ENCODE measurements at places on chromosomes 4 and X.

- no peak for DNase-seq
Observed at GRCh38 chr4:70925899-70926635, 23.9 kb downstream of the MOB1B start.

GRCh38 chrX:82703551-82703950 lies 804.5 kb upstream of the POU3F4 start:
- no peak for DNase-seq

DNA sequence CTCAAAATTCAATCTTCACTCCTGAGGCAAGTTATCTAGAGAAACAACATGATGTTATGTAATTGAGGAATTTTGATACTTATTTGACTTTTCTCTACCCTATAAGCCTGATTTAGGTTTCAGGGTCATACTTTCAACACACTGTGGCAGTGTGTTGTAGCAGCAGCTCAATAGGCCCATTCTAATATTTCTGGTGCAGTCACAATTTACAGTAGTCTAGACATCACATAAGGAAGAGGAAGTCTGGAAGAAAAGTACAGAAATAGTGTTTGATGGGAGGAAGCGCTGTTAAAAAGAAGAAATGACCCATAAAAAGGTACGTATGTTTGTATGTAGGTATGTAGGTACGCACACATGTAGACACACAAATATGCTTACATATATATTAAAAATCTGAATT lies 194.3 kb downstream of the ARHGAP24 start:
- no peak for DNase-seq

- DNase-seq = no peak
Observed at GRCh38 chrX:4253092-4253491, 539.6 kb upstream of the PRKX start.

GRCh38 chr4:6242271-6243029 lies 27.2 kb upstream of the WFS1 start:
- no peak for DNase-seq

GRCh38 chrX:140447150-140447549 lies 57.7 kb downstream of the SOX3 start:
- DNase-seq = no peak

GRCh38 chrX:48523682-48524081 lies 2.1 kb downstream of the EBP start:
- DNase-seq = no peak

GRCh38 chrX:42754115-42754514 lies 23.8 kb downstream of the PPP1R2C start:
- no peak for DNase-seq

DNA sequence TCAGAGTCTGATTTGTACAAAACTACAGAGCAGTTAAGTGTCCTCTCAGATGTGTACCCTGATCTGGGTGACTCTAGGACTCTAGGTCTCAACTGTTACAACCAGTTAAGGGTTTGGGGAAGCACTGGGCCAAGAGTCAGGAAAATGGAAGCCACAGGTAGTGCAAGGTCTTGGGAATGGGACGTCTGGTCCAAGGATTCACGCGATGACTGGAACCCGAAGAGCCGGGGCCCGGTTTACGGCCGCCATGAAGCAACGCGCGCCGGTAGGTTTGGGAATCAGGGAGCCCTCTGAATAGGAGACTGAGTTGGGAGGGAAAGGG lies 321 bp upstream of the HPRT1 start:
- DNase-seq = no peak

DNA sequence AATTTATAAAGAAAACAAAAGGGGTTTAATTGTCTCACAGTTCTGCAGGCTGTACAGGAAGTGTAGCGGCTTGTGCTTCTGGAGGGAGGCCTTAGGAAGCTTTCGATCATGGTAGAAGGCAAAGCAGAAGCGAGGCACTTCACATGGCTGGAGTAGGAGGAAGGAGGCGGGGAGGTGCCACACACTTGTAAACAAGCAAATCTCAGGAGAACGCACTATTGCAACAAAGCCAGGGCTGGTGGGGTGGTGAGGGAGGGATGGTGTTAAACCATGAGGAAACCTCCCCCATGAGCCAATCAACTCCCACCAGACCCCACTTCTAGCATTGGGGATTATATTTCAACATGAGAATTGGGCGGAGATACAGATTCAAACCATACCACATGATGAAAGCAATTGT lies 1116.3 kb downstream of the FAT4 start:
- no peak for DNase-seq

DNA sequence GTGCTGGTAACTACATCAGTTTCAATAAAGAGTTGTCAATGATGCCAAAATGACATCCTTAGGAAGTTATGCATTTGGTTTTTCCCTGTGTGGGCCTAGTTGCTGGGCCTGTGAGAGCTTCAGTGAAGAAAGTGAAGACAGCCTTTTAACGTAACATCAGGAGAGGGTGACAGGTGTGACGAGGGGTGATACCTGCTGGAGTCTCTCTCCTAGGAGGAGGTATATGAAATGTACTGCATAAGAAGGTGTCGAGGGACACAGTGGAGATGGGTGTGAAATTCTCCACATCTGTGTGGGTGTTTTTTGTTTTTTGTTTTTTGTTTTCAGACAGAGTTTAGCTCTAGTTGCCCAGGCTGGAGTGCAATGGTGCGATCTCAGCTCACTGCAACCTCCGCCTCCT lies 49.2 kb downstream of the EVC start:
- DNase-seq = no peak

DNA sequence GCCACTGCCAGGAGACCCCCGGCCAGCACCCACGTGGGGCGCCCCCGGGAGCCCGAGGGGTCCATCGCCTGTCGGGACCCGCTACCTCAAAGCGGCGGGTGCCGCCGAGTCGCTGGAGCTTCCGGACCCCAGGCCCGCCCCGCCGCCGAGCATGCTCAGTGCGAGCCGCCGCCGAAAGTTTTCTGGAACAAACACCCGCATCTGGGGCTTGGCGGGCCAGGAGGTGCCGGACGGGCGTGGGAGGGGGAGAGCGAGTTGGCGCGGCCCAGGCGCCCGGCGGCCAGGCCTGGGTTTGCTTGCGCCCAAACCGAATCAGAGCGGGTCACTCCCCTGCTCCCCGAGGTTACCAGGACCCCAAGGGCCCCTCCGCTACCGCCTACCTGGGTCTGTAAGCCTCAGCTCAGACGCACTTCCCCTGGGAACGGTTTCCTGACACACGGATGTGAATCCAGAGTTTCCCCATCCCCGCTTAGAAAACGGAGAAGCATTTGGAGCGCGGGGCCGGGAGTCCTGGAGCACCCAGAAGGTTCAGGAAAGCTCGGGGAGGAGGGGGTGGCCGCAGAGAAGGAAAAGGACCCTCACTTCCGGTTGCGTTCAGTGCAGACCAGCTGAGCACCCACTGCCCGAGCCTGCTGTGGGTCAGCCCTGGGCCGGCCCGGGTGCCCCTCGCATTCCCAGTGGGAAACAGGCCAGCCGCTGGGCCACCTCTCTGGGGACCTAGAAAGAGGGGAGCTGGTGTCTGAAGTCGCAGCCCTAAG lies at the start of gene EVC2:
EVC2 (minus strand) TSS at position 111 of the 758 bp plus-strand sequence; CDS start at position 65, 46 bp downstream.
- DNase-seq = no peak

- no peak for DNase-seq
Observed at GRCh38 chrX:48667509-48667908, 16.1 kb upstream of the WAS start.

GRCh38 chr4:42638321-42638720 lies 18.6 kb downstream of the ATP8A1 start:
- no peak for DNase-seq

DNA sequence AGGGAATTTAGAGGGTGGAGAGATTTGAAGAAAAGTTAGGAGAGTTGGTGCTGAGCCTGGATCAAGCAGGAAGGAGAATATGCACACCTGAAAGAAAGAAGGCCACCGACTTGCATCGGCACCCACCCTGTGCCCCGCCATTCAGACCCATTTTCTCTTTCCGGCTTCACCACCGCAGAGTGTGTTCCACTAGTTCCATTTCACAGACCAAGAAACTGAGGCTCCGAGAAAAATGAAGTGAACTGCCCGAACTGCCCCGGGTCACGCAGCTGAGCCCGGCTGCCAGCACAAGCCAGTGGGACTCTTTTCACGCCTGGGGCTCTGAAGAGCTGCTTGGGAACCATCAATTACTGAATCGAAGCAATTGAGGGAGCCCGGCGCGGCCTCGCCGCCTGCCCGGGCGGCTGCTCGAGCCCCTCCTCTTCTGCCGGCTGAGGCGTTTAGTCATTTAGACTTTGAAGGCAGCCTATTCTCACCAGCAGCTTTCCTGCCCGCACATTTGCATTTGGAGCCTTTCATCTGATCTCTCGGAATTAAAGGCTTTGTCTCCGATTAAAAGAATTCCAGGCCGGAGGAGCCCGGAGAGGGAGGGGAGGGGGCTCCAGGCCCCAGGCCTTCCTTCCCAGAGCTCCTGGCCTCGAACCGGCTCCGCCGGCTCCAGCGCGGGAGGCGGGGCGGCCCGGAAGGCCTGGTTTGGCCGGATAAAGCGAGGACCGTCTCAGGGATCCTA lies 140.2 kb upstream of the PJA1 start:
- DNase-seq = no peak

DNA sequence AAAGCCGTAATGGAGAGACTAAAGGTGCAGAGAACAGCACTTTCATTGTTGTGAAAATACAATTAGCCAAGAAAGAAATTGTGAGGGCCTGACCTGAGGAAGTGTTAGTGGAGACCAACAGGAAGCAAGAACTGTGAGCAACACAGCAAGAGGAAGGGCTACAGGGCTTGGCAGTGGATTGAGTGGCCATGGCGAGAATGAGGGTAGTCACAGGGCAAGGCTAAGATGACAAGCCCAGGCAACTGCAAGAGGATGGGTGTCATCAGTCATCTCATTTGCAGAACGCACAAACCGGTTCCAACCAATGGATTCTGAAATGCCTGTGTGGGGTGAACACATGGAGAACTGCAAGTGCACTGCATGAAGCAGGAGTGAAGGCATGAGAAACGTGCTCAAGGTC lies 3.6 kb downstream of the SLC10A6 start:
- DNase-seq = no peak

- no peak for DNase-seq
Observed at GRCh38 chrX:72340041-72340440, 34.3 kb upstream of the CITED1 start.

DNA sequence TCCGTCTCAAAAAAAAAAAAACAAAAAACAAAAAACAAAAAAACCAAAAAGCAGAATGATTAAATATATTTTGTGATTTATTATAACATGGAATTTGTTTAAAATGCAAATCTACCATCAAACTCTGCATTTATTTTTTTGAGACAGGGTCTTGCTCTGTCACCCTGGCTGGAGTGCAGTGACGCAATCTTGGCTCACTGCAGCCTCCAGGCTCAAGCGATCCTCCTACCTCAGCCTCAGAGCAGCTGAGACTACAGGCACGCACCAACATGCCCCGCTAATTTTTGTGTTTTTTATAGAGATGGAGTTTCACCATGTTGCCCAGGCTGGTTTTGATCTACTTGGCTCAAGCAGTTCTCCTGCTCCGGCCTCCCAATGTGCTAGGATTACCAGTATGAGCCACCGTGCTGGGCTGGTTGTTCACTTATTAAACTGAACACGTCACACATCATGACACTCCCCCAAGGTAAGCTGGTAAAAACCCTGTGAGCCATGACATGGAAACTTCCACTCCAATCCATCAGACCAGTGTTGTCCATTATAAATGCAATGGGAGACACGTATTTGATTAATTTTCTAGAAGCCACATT lies 45.7 kb downstream of the RBM47 start:
- no peak for DNase-seq

DNA sequence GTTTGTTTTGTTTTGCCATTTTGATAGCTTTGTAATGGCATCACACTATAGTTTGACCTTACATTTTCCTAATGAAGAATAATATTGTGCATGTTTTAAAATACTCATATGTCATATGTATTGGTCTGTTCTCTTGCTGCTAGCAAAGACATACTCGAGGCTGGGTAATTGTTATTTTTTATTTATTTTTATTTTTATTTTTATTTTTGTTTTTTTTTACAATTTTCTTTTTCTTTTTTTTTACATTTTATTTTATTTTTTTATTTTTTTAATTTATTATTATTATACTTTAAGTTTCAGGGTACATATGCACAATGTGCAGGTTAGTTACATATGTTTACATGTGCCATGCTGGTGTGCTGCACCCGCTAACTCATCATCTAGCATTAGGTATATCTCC lies 104.6 kb upstream of the GRID2 start:
- DNase-seq = no peak

GRCh38 chr4:173401063-173401462 lies 2.1 kb upstream of the SCRG1 start:
- no peak for DNase-seq

GRCh38 chrX:29528281-29528680 lies 687.1 kb upstream of the MAGEB2 start:
- DNase-seq = no peak

DNA sequence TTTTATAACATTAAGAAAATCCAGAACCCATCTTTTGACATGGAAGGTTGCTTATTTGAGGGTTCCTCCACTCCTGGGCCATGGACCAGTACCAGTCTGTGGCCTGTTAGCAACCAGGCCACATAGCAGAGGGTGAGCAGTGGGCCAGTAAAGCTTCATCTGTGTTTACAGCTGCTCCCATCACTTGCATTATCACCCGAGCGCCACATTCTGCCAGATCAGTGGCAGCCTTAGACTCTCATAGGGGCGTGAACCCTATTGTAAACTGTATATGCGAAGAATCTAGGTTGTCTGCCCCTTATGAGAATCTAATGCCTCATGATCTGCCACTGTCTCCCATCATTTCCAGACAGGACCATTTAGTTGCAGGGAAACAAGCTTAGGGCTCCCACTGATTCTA lies 58.6 kb downstream of the NDST4 start:
- DNase-seq = no peak

- DNase-seq = no peak
Observed at GRCh38 chr4:55127521-55127920, 2.1 kb upstream of the KDR start.

DNA sequence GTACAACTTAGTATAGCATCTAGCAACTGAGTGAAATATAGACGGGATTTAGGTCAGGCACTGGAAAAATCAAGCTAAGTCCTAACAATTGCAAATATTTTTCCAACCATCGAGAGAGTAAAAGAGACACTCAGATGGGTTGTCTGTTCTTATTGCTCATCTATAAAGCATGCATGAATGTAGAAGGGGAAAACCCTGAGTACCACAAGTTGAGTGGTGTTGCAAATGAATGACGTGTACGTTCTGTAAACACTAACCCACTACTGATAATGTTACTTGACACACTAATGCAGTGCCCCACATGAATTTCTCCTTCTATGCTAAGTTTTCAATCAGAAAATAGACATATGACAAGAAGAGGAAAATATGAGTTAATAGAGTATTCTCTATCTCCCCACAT lies 211.2 kb downstream of the COX18 start:
- DNase-seq = no peak

DNA sequence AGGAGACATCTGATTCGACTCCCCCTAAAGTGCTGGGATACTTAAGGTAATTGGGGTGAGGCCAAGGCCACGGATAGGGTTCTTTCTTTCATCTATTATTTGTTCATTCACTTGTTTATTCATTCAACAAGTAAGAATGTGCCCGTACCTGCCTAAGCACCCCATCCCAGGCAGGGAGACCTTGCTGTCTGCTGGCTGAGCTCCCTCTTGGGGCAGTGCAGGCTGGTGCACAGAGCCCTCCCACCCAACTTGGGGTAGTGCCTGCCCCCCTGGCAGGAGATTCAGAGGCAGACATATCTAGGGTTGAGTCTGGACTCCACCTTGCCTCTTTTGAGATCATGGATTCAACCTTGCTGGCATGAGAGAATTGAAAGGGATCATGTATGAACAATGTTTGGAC lies 95.7 kb downstream of the DRD5 start:
- DNase-seq = no peak

Data from stimulated activated CD8-positive, alpha-beta memory T cell treated with anti-CD3 and anti-CD28 coated beads, Interleukin-15, amount 100 ng/mL, for 1 hour (primary cell).